Umbilical cord (tissue), 2 donors: ENCODE measurements at places on chromosomes 5 and 9. TPM values are rescaled to one million over a fixed set of nuclear protein-coding genes. Genes with fewer than 3 reads are reported as not detected.
A peak's percentile ranks its signal among the peaks of the same experiment; 100 is the strongest.

The FSTL4 gene
- 1.4 TPM for total RNA-seq

The IRGM gene
- 8.2 TPM for total RNA-seq

The TMEM252 gene
- 0.96 TPM for total RNA-seq

The LCNL1 gene
- 0.72 TPM for total RNA-seq

The MEIKIN gene
- not detected for total RNA-seq

The HTR4 gene
- 1.7 TPM for total RNA-seq

The EIF4E1B gene
- total RNA-seq, result 5.3 TPM

The CD14 gene
- 66.7 TPM for total RNA-seq

DNA sequence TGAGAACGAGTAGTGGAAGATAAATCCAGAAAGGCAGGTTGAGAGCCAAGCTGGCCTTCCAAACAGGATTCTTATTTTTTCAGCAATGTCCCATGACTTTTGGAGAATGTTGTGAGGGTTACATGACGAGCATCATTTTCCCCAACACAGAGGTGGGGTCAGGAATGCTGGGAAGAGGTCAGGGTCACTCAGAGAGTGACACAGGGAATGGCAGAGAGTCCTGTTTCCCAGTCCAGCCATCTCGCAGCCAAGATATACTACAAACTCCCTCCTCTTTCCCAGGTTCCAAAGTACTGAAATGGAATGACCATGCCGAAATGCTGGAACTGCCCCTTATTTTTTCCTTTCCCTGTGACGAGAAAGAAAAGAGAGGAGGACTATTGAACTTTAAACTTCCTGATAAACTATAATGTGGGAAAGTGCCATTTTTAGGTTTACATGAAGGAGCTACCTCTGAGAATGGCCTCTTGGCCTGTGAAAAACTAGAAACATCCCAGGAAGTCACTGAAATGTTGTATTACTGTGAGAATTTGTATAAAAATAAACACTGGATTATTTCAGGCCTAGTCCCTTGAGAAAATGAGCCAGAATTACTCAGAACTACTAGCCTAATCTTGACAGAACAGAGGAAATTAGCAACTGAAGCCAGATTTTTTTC is 420.4 kb downstream of the CETN3 start:
- peak; percentile 31 for DNase-seq

GRCh38 chr5:179300581-179301180 is 44.6 kb downstream of the ADAMTS2 start:
- DNase-seq, result peak; percentile 83

- no peak for DNase-seq
These were observed 22.4 kb upstream of the FCN2 start for GRCh38 chr9:134858051-134858841.

GRCh38 chr5:2677689-2678088 is 73.8 kb downstream of the IRX2 start:
- DNase-seq, result no peak

GRCh38 chr9:90842996-90843395 is 41.4 kb downstream of the SYK start:
- DNase-seq, result no peak

- peak; percentile 76 for DNase-seq
These were observed 25.3 kb upstream of the ENHO start for GRCh38 chr9:34547960-34548611.

- no peak for DNase-seq
These were observed 56.1 kb downstream of the TSTD2 start for GRCh38 chr9:97577051-97577450.

GRCh38 chr9:34496149-34496712 is 26.6 kb downstream of the ENHO start:
- DNase-seq, result no peak

GRCh38 chr5:91403438-91403837 is 20.3 kb upstream of the ARRDC3 start:
- DNase-seq, result peak; percentile 18

GRCh38 chr9:129109537-129109903 is 1.1 kb downstream of the CRAT start:
- no peak for DNase-seq
